ENCODE measurements at places on chromosomes 13 and 19. TPM values are rescaled to one million over a fixed set of nuclear protein-coding genes. Genes with fewer than 3 reads are reported as not detected.

IFNL1 gene
- not detected for polyA plus RNA-seq

- H3K4me3 ChIP-seq, result no peak overlapping the region
- H3K27me3 ChIP-seq, result no peaks in the 10 kb centered on the region
- no peaks in the 10 kb centered on the region for H3K36me3 ChIP-seq
- no peak overlapping the region for H3K27ac ChIP-seq
- H3K4me1 ChIP-seq, result no peaks in the 10 kb centered on the region
Measured at GRCh38 chr19:9500796-9501195, 2.4 kb upstream of the ZNF560 start.

- no peak overlapping the region for H3K27ac ChIP-seq
- no peaks in the 10 kb centered on the region for H3K27me3 ChIP-seq
- no peak for DNase-seq
Measured at GRCh38 chr19:12194827-12195731, 32.2 kb downstream of the ZNF136 start.

- no peak overlapping the region for H3K4me3 ChIP-seq
- no peak overlapping the region for H3K27ac ChIP-seq
- peaks cover 16% of the 10 kb centered on the region for H3K27me3 ChIP-seq
- DNase-seq, result no peak
- no peaks in the 10 kb centered on the region for H3K4me1 ChIP-seq
Measured at GRCh38 chr19:41682437-41682836, 5.6 kb downstream of the CEACAM7 start.

DNA sequence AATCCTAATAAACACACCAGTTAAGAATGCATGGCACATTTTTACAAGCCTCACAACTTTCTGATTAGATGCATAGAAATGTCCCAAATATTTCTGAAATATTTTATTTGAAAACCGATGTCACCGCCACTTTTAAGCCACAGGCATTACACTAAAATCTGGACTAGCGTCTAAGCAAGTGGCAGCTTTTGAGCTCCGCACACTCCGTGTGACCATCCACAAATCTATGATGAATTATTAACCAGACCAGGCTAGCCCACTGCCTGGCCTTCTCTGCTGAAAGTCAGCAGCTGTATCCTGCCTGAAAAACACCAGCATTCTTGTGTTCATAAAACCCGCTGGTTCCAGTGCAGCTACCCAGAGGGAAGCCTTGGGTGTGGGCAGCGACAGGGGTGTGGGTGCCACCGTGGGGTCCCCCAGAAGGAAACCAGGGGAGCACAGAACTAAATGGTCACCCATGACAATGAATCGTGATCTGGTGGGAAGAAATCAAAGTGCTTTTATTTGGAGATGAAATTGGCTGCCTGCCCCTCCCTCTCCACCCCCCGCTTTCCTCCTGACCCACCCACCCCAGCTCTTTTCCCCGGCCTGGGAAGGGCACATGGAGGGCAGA, 13.8 kb downstream of the RASA3 start:
- H3K4me1 ChIP-seq, result peaks cover 43% of the 10 kb centered on the region
- H3K27ac ChIP-seq, result no peak overlapping the region
- DNase-seq, result no peak
- no peaks in the 10 kb centered on the region for H3K36me3 ChIP-seq
- H3K4me3 ChIP-seq, result no peak overlapping the region
- no peaks in the 10 kb centered on the region for H3K27me3 ChIP-seq

DNA sequence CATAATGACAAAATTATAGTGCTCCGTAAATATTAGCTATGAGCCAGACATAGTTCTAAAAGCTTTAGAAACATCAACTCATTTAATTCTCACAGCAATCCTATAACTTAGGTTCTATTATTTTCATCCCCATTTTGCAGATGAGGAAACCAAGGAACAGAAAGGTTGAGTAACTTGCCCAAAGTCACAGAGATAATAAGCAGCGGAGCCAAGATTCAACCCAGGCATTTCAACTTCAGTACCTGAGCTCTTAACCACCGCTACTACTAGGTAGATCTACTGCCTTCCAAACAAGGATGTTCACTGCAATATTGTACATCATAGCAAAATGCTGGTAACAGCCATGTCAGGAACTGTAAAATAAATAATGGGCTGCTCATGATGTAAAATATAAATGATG, 39.9 kb downstream of the ELF1 start:
- peak overlapping the region; percentile 99 for H3K4me3 ChIP-seq
- peaks cover 17% of the 10 kb centered on the region for H3K36me3 ChIP-seq
- no peak for DNase-seq
- H3K27ac ChIP-seq, result peak overlapping the region; percentile 91
- H3K27me3 ChIP-seq, result no peaks in the 10 kb centered on the region

All from CD14-positive monocyte (primary cell).